ENCODE measurements at places on chromosomes 4 and X. TPM values are rescaled to one million over a fixed set of nuclear protein-coding genes. Genes with fewer than 3 reads are reported as not detected.

DNA sequence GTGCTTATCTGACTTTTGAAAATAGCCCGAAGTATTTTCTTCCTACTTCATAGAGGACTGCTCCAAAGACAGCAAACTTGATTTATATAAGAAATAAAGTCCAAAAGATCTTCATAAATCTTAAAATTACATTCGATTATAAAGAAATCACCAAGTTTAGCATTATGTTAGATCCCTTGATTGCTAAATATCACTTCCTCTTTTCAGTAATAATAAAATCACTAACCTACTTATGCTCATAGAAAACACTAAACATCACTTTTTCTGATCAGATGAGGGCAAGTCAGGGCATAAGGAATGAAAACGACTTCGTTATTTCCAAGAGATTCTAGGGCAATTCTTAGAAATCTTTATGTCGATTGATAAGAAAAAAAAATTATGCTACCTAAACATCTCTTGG lies 32.0 kb downstream of the DYNLT3 start:
- DNase-seq, result no peak

DNA sequence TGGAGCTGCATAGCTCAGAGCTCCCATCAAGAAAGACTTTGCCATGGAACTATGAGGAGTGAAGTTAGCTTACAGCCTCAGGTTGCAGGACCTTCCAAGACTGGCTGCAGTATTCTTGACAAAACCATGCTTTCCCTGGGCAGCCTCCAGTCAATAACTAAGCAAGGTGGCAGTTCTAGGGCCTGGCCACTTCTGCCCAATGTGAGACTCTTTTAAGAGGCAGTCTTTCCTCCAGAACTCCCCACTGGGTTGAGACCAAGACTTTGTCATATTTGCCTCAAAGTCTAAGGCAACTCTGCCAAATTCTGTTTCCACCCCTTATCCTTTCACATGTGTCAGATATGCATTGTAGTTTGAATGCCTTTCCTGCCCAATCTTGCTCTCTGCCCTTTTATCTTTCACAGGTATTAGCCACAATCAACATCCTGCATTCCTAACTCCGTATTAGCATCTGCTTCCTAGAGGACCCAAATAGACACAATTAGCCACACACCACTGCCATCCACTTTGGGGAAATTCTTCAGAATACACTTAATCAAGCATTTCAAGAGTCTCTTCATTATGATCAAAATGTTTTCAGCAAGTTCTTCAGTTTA lies 17.7 kb upstream of the SLC25A43 start:
- no peak for DNase-seq

TMSB15C gene
- total RNA-seq, result 3.3 TPM

DNA sequence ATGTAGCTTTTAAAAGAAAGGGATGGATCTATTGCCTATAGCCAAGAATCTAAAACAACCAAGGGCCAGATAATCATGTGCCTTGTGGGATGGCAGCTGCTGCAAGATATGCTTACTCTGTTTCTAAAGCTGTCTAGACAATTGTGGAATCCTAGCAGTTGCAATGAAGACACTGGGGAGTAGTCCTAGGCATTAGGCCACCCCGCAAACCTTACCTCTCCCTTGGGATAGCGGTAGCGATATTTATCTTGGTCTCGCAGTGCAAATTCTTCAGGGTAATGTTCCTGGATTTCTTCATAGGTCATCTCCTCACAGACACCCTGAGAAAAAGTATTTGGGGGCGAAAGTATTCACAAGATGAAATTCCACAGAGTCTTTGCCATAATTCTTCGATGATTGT lies 24.6 kb downstream of the TRO start:
- DNase-seq, result no peak

ARMCX6 gene
- total RNA-seq, result 17.3 TPM

GAGE12H gene
- total RNA-seq, result not detected

ZBTB49 gene
- 13.6 TPM for total RNA-seq

DNA sequence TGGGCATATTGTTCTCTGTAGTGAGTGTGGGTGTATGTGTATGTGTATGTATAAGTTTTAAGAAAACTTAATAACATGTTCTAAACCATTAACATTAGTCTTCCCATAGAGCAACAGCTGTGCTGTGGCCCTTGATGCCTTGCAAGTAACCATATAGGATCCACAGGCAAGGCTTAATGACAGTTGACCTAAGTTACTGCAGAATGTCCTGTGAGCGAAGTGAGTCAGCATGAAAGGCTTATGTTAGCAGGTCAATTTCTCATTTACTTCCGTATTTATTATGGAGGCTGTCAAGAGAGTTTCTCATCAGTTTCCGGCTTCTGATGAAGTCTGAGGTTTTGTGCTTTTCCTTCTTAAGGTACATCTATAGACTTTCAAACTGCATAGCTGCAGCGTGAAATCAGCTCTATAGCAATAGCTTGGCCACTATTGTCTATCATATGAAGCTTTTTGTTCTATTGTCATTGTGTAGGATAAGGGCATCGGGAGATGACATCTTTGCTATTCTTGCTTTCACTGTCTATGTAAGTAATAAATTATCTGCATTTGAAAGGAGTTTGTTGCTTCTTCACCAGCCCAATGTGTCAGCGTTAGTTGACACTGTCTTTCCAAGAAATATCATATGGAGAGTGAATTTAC lies 1153.4 kb upstream of the AGA start:
- DNase-seq, result no peak

GRCh38 chr4:55727746-55728145 lies 91.6 kb upstream of the NMU start:
- DNase-seq, result no peak

TMPRSS11F gene
- total RNA-seq, result not detected

Data from upper lobe of left lung (tissue), 6 donors.